Fibroblast of lung (primary cell): ENCODE measurements at places on chromosomes 12 and 14. TPM values are rescaled to one million over a fixed set of nuclear protein-coding genes. Genes with fewer than 3 reads are reported as not detected.

Gene DTD2
- 25.1 and 25.4 TPM in 2 replicates for polyA plus RNA-seq

Gene LRTM2
- not detected in 2 replicates for polyA plus RNA-seq

DNA sequence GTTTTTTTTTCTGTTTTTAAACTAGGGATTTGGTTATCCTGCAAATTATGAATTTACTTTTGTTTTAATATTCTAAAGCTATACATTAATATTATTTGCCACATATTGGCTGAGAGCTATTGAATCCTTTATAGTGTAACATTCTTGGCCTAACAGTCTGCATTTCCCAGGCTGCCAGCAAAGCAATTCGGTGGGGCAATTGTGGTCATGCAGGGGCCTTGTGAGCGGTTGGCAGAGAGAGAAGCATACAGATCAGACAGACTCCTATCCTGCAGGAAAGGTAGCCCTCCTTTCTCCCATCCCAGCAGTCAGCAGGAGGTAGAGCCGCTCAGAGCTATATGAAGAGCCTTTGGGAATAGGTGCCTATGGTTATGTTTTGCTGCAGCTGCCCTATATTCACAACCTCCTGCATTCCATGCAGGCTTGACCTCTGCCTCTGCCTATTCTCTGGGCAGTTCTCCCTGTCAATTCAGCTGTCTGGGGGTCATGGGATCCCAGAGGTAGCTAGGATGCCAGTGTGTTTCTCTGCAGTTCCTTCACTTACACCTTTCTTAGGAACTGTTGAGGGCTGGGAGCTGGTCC, 144.7 kb downstream of the GPHN start:
- no peak for DNase-seq

Gene MANSC4
- not detected in 2 replicates for polyA plus RNA-seq

DNA sequence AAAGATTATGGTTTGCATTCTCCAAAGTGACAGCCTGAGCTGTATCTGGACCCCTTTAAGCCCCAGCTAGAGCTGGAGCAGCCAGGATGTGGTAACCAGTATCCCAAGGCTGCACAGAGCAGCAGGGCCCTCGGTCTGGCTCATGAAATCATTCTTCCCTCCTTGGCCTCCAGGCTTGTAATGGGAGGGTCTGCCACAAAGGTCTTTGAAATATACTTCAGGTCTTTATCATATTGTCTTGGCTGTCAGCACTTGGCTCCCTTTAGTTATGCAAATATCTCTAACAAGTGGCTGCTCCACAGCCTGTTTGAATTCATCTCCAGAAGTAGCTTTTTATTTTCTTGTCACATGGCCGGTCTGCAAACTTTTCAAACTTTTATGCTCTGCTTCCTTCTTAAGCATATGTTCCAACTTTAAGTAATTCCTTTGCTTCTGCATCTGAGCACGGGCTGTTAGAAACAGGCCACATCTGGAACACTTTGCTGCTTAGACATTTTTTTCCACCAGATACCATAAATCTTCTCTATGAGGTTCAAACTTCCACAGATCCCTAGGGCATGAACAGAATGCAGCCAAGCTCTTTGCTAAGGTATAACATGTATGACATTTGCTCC, 663.4 kb upstream of the MIS18BP1 start:
- no peak for DNase-seq

DNA sequence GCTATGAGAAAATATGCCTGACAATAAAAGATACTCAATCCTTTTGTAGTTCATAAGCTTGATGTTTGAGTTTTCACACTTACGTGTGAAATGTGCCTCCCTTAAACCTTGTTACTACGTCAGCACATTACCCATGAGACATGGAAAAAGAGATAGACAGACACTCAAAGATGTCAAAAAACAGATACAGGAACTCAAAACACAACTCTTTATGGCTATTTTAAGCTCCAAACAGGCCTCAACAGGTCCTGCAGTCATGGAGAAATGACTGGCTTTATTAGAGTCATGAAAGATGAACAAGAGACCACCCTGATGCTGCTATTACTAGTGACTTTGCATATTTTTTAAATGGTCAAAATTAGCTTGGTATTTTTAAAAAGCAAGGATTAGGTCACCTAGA, 184.5 kb downstream of the MON2 start:
- DNase-seq: no peak

GRCh38 chr14:101456246-101457175, 104.8 kb upstream of the DIO3 start:
- DNase-seq: no peak

Gene TAS2R30
- polyA plus RNA-seq: 0.08 TPM in 1 of 2 replicates, not detected in the other

DNA sequence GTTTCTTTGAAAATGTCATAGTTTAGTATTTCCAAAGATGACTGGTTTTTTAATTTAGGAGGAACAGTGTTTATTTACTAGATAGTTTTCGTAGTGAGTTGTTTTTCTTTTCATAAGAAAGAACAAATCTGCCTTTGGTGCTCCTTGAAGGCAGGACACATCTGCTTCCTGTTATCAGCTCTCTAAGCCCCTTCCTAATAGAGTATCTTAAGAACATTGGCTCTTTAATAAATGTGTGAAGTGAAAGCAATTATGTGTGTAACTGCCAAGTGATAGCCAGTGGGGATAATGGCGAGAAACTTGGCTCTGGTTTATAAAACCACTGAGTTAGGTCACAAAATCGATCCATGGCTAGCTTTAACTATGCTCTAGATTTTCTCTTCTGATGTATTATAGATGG, 23.5 kb upstream of the PPFIBP1 start:
- no peak for DNase-seq

Gene SRSF9
- 150 and 164 TPM in 2 replicates for polyA plus RNA-seq

DNA sequence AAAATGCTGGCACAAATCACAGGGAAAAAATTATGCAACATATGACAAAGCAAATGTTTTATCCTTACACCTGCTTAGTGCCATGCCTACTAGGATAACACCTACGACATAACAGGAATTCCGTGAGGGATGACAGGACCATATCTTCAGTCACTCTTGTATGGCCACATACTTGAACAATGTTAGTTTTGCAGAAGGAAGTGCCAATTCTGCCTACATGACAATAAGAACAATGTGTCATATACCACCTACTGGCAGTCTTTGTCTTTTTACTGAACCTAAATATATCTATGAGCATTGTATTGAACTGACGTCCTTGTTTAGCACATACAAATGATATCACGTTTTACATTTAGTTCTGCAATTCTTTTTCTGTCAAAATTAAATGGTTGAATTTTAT, 234.0 kb downstream of the ADAMTS20 start:
- no peak for DNase-seq

DNA sequence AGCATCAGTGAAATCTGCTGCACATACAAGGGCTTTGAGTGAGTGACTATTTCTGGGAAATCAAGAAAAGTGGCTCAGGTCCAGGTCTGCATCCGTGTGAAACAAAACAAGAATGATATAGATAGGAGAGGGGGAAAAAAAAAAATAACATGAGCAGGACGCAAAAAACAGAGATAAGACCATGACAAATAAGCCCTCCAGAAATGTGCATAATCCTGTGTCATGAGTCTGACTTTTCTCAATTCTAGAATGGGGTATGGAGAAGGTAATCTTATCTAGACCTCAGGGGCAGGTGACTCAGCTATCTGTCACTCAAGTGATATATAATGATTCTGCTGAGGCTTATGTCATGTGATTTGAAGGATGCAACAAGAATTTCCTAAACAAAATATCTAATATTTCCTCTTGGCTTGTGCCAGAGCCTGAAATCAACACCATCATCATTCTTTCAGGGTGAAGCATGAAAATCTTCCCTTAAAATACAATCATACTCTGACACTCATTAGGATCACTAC, 250.0 kb downstream of the PHLDA1 start:
- peak; percentile 57 for DNase-seq

GRCh38 chr12:54051874-54052437, 1.7 kb upstream of the HOXC4 start:
- DNase-seq: no peak

Gene ACAD10
- 10.1 and 11.2 TPM in 2 replicates for polyA plus RNA-seq

DNA sequence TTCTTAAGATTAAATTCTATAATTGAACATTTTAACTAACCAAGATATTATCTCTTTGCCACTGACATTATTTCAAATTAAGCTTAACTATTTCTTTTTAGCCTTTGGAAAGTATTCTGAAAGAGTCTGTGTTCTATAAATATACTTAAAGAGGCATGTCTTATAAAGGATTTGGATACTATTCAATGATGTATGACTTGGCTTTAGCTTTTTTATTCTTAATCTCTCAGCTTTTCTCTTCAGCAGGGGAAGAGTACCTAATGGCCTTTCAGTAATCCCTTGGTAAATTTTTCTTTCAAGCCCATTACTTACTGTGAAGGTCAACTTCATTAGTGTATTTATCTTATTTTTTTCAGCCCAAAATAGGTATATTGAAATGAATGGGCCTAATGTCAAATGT, 113.8 kb downstream of the LRRK2 start:
- no peak for DNase-seq
